Stimulated activated CD8-positive, alpha-beta memory T cell treated with anti-CD3 and anti-CD28 coated beads, Interleukin-15, amount 100 ng/mL, for 4 hours (primary cell): ENCODE measurements at places on chromosomes 11 and 22.

DNA sequence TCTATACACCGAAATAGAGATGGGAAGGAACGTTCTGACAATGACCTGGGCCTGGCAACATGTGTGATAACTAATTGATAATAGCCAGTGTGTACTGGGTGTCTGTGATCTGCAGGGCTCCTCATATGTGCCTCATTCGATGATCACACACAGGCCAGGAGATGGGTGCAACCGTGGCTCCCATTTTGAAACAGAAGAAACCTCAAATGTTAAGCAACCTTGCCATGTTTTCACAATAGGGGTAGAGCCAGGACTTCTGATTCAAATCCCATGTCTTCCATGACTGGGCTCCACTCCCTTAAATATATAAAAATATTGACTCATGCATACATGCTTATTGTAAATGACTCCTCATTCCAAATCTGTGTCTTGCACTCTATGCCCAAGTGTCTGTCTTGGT is 11.1 kb downstream of the APOL3 start:
- DNase-seq = no peak

DNA sequence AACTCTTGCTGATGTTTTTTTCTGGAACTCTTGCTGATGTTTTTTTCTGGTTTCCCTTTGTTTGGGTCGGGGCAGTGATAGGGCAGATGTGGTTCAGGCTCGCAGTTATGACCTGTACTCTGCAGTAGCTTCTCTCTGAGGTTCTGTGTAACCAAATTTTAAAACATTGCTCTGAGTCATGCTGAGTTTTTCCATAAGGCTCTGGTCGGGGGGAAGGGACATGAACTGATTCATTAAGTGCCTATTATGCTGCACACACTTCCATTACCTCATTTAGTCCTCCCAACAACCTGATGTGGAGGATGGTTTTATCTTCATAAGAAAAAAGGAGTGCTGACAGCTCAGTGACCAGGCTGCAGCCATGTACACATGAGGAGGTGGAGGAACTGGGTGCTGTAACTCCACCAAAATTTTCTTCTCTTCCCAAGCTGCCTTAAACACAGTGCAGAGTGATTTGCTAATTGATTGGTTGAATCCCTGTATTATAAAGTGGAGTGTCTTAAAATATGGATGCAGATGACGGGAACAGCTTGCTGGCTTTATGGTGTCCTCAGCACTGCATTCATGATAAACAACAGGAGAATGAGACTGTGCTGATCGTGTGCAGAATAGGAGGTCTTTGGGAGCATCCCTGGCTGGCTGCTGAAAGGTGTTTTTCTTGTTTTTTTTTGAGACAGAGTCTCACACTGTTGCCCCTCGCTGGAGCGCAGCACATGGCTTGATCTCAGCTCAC is 19.1 kb downstream of the TNRC6B start:
- no peak for DNase-seq

DNA sequence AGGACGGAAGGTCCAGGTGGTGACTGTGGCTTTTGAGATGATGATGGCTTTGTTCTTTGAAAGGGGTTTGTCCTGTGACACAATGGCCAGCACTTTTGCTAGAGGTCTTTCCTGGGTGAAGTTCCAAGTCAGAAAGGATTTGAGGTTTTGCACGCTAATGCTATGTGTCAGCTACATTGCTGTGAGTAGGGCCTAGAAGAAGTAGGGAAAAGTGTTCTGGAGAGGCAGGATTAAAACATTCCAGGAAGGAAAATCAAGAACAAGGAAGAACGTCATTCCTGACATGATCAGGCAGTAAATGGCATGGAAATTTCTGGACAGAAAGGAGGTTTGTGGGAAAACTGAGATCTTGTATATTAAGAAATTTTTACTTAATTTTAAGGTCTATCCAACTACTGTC is 290.7 kb downstream of the NTM start:
- DNase-seq = no peak

DNA sequence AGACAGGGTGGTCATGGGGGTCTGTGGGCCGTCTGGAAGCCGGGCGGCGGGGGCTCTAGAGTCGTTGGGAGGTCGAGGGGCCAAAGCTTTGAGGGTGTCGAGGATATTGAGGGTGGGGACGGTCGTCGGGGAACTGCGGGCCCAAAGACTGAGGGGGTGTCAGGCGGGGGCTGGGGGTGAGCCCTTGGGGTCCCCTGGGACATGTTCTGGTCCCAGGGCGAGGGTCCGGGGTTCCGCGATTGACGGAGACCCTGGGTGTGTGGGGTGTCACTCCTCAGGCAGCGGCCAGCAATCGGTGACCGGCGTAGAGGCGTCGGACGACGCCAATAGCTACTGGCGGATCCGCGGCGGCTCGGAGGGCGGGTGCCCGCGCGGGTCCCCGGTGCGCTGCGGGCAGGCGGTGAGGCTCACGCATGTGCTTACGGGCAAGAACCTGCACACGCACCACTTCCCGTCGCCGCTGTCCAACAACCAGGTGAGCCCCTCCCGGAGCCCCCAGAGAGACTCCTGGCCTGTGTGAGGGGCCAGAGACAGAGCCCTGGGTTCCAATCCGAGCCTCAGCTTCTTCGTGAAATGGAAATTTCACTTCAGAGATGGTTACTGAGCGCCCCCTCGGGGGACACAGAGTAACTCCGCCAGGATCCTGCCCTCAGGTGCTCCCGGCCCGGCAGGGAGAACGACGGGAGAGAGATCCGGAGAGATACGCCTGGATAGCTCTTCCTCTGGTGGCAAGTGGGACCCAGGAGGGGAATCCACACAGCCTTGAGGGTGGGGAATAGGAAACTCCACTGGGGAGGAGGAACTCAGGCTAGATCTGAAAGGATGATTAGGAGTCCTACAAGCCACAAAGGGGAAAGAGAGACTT is 714 bp downstream of the SDF2L1 start:
- DNase-seq = peak; percentile 28

GRCh38 chr11:124198897-124199296 is 15.8 kb downstream of the OR10D3 start:
- DNase-seq = no peak

GRCh38 chr11:69101115-69101791 is 52.5 kb downstream of the TPCN2 start:
- peak; percentile 45 for DNase-seq

DNA sequence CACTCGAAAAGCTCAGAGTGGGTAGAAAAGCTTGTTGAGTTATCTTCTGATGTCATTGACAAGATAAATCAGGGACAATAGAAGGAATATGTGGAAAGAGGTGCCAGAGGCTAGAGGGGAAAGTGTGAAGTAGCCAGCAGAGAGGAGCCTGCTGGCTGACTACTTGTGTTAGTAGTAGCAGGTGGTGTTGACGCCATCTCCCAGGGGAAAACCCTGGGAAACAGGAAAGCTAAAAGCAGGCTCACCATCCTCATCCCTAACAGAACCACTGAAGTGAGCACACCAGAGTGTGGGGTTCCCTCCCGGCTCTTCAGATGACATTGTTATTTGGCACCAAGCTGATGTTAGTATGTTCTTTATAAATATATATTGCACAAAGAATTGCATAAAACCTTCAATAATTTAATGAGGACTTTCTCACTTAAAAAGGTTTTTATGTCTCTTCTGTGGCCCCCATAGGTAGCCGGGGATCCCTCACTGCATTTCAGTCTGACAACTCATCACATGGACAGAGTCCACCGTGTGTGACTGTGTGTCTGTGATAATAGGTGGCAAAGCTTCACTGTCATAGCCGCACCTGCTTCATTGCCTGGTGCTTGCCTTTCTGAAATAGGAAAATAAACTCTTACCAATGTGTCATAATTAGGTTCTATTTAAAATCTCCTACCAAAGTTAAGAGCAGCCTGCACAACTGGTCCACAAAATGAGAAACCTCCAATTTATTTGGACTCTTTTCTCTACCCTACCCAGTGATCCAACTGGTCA is 63.2 kb upstream of the TOP3B start:
- DNase-seq = no peak
